Osteoblast (primary cell): ENCODE measurements at places on chromosomes 4 and X. TPM values are rescaled to one million over a fixed set of nuclear protein-coding genes. Genes with fewer than 3 reads are reported as not detected.

- no peak overlapping the region for H3K27ac ChIP-seq
- no peaks in the 10 kb centered on the region for H3K4me1 ChIP-seq
- no peak for DNase-seq
- H3K4me3 ChIP-seq = no peak overlapping the region
Measured at GRCh38 chrX:99857455-99857854, 552.6 kb downstream of the PCDH19 start.

DNA sequence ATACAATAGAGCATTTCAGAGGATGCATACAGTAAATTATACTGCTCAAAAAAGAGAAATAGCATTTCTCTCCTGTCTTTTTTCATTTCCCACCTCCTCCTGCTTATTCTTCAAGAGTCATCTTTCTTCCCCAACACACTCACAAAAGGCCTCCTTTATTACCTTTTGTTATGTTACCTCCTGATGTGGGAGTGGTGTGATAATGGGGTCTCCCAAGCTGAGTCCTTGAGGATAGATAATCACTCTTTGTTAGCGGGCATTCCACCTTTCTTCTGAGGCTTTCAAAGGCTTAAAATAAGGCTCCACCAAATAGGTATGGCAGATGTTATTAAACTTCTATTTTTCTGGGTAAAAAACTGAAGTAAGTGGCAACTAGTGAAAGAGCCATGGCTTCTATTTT, 159.8 kb downstream of the CPEB2 start:
- no peaks in the 10 kb centered on the region for H3K36me3 ChIP-seq
- no peak for DNase-seq
- H3K4me1 ChIP-seq = peaks cover 24% of the 10 kb centered on the region
- H3K4me3 ChIP-seq = no peak overlapping the region
- H3K27ac ChIP-seq = no peak overlapping the region
- H3K27me3 ChIP-seq = no peaks in the 10 kb centered on the region

- H3K4me3 ChIP-seq = no peak overlapping the region
- no peak for DNase-seq
- no peaks in the 10 kb centered on the region for H3K4me1 ChIP-seq
- no peaks in the 10 kb centered on the region for H3K27me3 ChIP-seq
Measured at GRCh38 chr4:65482410-65482809, 187.9 kb downstream of the EPHA5 start.

GRCh38 chr4:1720163-1720983, 750 bp downstream of the TMEM129 start:
- no peaks in the 10 kb centered on the region for H3K27me3 ChIP-seq
- DNase-seq = peak; percentile 98
- H3K4me1 ChIP-seq = peaks cover 26% of the 10 kb centered on the region
- H3K36me3 ChIP-seq = peaks cover 25% of the 10 kb centered on the region
- H3K4me3 ChIP-seq = peak overlapping the region; percentile 84

GRCh38 chr4:166625018-166625637, 609.2 kb downstream of the SPOCK3 start:
- H3K4me1 ChIP-seq = no peaks in the 10 kb centered on the region
- no peak for DNase-seq
- no peaks in the 10 kb centered on the region for H3K27me3 ChIP-seq

GRCh38 chrX:143633461-143634308, 2.2 kb downstream of the SLITRK4 start:
- no peaks in the 10 kb centered on the region for H3K27me3 ChIP-seq
- DNase-seq = no peak
- no peaks in the 10 kb centered on the region for H3K4me1 ChIP-seq
- H3K27ac ChIP-seq = no peak overlapping the region
- H3K36me3 ChIP-seq = no peaks in the 10 kb centered on the region
- no peak overlapping the region for H3K4me3 ChIP-seq

The NDUFC1 gene
- total RNA-seq = 24.2 and 25.7 TPM in 2 replicates
